ENCODE measurements at places on chromosomes 5 and 9.
A peak's percentile ranks its signal among the peaks of the same experiment; 100 is the strongest.

- ATAC-seq: peak; percentile 69
Measured at GRCh38 chr9:89675058-89675742, 70.4 kb downstream of the GADD45G start.

- ATAC-seq: no peak
Measured at GRCh38 chr5:103668281-103668680, 105.7 kb upstream of the NUDT12 start.

DNA sequence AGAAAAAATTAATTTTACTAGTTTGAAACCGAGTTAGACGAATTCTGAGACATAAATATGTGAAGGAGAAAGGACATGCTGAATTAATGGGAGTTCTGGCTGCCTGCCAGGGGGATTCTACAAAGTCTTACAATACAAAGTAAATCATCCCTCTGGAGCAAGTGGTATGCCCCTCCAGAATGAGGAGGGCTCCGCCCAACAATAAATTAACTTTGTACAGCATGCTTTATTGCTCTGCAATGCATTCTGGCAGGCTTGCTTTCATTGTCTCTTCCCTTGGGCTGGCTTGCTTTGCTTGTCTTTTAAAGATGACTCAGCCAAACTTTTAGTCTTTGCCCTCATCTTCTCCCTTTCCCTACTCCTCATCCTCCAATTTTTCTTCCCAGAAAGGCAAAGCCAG is 11.7 kb upstream of the PCDHB1 start:
- ATAC-seq: no peak

DNA sequence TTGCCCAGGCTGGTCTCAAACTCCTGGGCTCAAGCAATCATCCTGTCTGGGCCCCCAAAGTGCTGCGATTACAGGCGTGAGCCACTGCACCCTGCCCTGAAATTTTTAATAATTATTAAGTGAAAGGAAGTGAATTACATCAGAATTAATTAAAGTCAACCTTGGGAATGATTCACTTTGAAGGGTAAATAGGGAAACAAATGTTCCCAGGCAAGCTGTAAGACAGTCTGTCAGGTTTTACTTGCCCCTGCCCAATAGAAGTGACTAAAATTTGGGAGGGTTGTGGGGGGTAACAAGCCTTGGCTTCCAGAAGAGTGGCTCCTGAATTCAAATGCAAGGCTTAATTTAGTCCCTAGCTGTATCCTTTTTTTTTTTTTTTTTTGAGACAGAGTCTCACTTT is 1.3 kb upstream of the LIX1 start:
- ATAC-seq: no peak

GRCh38 chr9:131105952-131106351 is 9.6 kb downstream of the AIF1L start:
- no peak for ATAC-seq

GRCh38 chr5:62506659-62507460 is 71.8 kb upstream of the LRRC70 start:
- ATAC-seq: no peak

DNA sequence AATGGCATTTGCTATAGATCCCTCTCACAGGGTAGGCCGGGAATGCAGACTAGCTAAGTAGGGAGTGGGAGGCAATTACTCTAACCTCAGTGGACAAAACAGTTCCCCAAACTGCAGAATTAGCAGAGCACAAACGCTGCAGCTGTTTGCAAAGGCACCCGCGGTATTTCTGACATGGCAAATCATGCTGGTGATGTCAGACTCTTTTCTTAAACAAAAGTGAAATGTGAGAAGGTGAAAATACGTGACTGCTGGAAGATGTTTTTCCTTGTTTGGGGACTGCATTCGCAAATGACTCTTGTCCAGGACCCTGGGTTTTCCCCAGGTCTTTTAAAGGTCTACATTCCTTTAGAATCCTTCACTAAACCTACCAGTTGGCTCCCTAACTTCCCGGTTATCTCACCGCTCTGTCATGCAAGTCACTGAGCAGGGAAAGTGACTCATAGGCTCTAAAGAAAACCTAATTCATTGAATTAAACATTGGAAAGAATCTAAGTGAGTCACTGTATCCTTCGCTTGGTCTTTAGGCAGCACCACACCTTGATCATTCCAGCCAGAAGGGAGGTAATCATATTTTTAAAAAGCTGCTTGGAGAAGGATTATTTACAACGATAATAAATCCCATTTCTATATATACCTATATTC is 91.5 kb upstream of the DNAH5 start:
- peak; percentile 84 for ATAC-seq

GRCh38 chr9:105026451-105026850 is 98.5 kb upstream of the ABCA1 start:
- ATAC-seq: no peak

DNA sequence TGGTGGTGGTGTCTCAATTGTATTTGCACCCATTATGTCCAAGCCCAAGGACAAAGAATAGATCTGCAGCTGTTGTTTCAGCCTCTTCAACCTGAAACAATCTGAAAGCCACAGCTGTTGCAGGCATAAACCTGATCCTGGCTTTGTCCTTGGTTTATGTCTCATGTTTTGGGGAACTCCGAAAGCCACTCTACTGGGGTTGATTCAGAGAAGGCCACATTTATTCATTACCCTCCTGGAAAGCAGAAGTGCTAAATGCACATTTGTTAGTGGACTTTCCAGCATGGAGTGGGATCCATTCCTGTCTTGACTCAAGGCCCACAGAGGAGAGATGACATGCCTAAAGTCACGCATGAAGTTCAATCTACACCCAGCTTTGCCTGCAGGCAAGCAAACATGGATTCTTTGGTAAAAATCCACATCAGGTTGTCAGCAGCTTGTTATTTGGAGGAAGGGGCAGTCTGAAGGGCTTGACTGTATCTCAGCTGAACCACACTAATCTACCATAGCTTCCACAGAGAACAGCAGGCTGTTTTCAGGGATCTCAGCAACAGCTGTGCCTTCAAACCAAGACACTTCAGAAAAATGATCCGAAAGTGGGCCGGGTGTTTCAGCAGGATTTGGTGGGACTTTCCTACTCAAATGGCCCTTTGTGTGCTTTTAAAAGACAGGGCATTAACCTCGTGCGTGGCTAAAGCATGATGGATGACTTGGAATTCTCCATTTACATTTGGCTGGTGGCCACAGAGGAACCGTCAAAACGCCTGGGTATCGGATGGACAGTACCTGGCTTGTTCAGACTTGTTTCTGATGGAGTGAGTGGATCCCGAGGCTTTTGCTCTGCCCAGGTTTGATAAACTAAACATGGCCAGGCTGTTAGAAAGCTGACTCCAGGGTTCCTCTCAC is 36.2 kb upstream of the ADAM19 start:
- peak; percentile 45 for ATAC-seq

DNA sequence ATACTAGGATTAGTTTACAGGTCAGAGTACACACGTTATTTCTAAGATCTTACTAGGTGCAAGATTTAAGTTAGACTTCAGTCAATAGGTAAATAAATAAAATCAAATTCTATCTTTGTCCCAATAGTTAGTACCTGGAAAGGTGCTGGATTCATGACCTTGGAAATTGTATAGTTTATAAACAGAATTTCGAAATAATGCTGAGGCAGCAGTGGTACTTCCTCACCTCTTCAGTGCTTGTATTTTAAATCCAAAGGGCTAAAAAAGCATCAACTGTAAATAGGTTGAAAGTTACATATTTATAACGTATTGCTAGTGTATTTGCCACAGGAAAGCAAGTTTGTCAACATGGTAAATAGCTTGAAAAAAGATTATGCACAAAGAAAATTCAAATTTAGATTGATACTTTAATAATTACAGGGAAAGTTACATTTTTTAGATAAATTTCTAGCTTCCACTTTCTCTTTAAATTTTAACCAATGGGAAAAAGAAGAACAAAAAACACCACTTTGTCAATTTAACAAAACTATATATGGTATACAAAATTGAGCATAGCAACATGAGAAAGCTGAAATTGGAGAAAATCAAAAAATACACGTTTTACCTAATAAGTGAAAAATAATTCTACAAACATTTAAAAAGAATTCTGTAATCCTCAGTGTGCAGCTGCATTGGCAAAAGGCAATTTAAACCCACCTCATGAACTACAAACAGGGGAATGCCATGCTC is 46.5 kb downstream of the NR3C1 start:
- ATAC-seq: no peak

DNA sequence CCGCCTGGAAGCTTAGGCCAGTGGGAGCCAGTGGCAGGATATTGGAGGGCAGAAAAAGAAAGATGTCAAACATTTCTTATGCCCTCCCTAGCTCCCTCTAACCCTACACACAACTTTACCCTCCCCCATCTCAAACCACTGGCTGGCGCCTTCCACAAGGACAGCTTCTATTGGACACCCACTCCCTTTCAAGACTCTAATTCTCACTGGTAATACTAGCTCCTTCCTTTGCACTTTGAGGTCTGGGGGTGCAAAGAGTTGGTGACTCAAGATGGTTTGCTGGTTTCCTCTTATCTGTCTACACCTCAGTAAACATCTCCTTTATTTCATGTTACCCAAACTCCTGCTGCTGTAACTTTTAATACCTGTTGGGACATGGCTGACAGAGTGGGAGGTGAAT is 11.6 kb upstream of the ITGA1 start:
- no peak for ATAC-seq

DNA sequence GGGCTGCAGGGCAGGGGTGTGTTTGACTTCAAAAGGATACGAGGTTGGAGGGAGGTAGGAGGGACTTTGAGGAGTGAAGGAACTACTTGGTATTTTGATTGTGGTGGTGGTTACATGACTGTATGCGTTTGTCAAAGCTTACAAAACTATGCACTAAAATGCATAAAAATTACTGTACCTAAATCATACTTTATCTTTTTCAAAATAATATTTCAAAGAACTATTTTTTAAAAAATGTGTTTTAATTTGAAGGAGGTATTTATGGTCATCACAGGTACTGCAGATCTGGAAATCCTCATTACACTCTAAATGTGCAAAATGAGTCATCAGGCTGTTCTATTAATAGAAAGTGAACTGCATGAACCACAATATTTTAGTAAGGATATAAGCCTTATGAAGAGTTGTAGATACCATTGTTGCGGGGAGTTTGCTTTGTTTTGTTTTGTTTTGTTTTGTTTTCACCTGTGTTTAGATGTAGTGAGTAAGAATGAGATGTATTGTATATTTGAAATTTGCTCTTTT is 116.9 kb downstream of the ARRDC3 start:
- peak; percentile 87 for ATAC-seq

DNA sequence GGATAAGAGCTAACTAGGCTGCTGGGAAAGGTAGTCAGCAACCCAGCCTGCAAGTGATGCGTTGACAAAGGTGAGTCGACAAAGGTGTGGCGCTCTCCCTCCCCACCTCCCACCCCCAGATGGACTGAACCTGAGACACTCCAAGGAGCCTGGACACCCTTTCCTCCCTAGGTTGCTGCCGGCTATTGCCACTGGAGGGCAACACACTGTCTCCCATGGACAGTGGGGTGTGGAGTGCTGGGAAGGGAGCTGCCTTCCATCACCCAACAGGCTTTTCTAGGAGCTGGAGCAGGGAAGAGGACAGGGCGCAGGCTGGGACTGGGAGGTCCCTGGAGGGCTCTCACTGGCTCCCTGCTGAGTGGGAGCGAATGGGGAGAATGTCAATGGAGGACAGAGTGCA is 75.4 kb upstream of the ARAP3 start:
- peak; percentile 84 for ATAC-seq

DNA sequence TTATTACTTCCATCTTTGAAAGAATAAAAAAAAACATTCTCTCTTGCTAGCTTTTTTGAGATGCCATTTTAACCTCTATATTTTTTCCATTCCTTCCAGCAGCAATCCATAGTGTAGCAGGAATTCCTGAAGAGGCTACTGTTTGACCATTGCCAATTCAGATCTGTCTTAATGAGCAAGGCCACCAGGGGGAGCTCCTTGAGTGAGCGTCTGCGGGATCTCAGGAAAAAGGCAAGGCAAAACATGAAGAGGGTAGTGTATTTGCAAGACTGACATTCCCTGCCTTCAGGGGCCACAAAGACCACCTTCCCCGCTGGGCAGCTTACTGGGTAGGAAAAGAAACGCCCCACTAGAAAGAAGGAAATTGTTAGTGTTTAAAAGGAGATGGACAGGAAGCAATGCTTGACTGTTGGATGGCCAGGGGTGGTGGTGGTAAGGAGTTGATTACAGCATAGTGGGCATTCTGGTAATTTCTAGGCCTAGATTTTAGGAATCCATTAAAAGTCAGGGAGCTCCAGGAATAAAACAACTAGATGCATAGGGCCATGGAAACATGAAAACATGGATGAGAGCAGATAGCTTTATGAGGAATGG is 206.6 kb upstream of the HAPLN1 start:
- ATAC-seq: peak; percentile 11

DNA sequence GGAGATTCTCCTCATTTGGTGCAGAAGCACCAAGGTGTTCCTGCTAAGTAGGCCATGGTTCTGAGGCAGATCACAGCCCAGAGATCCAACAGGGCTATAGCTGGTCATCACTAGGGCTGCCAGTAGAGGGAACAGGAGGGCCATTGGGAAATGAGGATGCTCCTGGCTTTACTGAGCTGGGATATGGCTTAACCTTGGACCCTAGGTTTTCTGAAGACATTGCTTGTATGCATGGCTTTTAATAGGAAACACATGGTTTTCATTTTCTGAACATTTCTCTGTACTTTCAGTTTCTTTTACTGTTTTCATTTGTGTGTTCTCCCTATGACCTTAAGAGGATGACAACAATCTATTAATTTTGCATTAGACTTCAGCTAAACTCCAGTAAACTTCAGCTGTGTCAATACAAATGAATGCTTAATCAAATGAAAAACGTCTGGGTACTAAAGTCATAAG is at the start of gene IFNW1:
Gene IFNW1, minus strand, starts transcription at position 406 of the 456 bp plus-strand sequence. Its CDS starts 262 bp downstream, at position 144.
- peak; percentile 62 for ATAC-seq

DNA sequence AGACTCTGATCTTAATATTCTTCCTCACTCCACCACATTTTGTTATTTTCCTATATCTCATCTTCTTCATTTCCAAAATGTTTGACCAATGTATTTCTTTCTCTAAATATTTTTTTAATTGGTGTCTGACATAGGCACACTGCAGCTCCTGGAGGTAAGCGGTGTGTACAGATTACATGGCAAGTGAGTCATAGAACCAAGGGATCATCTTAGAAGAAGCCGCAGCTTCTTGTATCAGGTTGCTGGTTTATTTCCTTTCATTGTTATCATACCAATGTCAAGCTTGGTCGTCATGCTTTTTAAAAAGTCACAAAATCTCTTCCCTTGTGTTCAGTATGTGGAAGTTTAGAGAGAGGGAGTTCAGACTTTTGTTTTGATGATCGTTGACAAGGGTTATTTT is 526.1 kb upstream of the CDH18 start:
- ATAC-seq: no peak

DNA sequence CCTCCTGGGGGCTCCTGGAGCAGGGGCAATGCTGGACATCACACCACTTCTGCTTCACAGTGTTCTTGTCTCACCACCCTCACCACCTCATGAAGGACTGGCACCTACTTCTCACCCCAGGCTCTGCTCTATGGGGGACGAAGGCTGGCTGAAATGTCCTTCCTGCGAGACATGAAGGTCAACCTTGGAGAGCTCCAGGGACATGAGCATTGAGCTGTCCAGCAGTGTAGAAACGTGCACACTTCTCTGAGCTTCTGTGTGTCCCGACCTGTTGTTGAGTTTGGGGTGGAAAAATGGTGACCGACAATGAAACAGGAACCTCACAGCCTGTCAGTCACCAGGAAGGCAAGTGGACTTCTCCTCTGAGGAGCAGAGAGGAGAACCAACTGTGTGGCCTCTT is 68.6 kb upstream of the ADAMTS16 start:
- ATAC-seq: no peak
